ENCODE measurements at places on chromosomes 6 and 20.

GRCh38 chr6:135085700-135086413 is 31.2 kb upstream of the HBS1L start:
- DNase-seq, result no peak

DNA sequence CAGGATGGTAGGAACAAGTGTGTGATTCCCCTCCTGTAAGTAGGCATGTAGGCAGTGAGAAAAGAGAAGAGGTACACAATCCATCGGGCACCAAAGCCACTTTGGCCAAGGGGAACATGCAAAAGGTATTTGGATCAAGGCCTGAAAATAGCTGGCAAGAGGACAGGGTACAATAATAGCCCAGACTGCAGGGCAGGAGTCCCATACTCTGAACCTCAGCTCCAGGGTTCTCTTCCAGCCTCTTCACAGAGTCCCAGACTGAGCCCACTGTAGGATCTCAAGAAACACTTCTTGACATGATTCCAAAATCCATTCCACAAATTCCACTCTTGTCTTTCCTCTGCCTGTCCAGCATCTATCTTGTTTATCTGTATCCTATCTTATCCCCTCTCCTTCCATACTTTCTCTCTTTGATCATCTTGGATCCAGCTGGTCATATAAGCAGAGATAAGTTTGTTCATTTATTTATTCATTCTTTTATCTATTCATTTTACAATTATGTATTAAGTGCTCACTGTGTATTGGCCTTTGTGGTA is 19.7 kb downstream of the ACSS2 start:
- DNase-seq, result no peak

GRCh38 chr20:62239278-62239879 is 1.1 kb downstream of the OSBPL2 start:
- DNase-seq, result no peak

GRCh38 chr20:22531756-22532155 is 52.6 kb downstream of the FOXA2 start:
- no peak for DNase-seq
